ENCODE measurements at places on chromosomes 12 and 14. TPM values are rescaled to one million over a fixed set of nuclear protein-coding genes. Genes with fewer than 3 reads are reported as not detected.

GRCh38 chr14:68741839-68742470, 50.9 kb downstream of the ZFP36L1 start:
- no peak for DNase-seq

The IKZF4 gene
- total RNA-seq = 19.4 TPM

The GLS2 gene
- 1.3 TPM for total RNA-seq

GRCh38 chr12:5789469-5789968, 155.5 kb downstream of the ANO2 start:
- no peak for DNase-seq

The KANSL2 gene
- 42.2 TPM for total RNA-seq

GRCh38 chr12:114408471-114408885, 2.5 kb upstream of the TBX5 start:
- DNase-seq = no peak

- DNase-seq = no peak
These were observed 2.3 kb upstream of the CYP46A1 start for GRCh38 chr14:99681832-99682148.

The ENDOU gene
- total RNA-seq = not detected

DNA sequence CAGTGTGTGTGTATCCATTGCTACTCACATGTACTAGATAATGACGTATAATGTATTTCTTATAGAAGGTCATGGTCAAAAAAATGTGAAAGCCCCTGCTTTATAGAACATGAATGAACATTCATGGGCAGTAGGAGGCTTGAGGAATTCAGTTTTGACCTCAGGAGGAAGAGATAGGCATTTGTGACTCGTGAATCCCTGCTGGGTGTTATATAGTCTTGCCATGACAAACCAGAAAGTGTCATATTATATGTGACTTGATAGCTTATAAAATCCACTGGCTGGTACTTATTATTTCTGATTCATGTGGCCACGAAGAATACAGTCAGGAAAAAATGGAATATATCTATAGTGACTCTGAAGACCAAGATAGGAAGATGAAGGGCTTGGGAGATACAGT, 287.6 kb downstream of the CEP128 start:
- DNase-seq = no peak

GRCh38 chr12:42677461-42677860, 87.9 kb upstream of the PRICKLE1 start:
- no peak for DNase-seq

DNA sequence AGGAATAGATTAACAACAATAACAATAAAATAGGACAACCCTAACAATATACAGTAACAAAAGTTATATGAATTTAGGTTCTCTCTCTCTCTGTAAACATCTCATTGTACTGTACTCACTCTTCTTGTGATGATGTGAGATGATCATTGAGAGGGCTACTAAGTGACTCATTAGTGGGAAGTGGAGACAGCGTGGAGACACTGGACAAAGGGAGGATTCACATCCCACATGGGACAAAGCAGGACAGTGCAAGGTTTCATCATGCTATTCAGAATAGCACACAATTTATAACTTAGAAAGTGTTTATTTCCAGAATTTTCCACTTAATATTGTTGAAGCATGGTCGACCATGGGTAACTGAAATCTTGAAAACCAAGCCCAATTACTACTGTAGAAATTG, 26.0 kb upstream of the SPATA7 start:
- DNase-seq = no peak

- no peak for DNase-seq
These were observed 16.3 kb upstream of the RNF34 start for GRCh38 chr12:121383601-121384021.

The RNF212B gene
- total RNA-seq = not detected

Data from activated CD4-positive, alpha-beta memory T cell treated with anti-CD3 and anti-CD28 coated beads, Interleukin-2, amount 10 ng/mL, durations not matched to agents 7 days and 5 days (primary cell).